ENCODE measurements at places on chromosomes 12 and 14.

DNA sequence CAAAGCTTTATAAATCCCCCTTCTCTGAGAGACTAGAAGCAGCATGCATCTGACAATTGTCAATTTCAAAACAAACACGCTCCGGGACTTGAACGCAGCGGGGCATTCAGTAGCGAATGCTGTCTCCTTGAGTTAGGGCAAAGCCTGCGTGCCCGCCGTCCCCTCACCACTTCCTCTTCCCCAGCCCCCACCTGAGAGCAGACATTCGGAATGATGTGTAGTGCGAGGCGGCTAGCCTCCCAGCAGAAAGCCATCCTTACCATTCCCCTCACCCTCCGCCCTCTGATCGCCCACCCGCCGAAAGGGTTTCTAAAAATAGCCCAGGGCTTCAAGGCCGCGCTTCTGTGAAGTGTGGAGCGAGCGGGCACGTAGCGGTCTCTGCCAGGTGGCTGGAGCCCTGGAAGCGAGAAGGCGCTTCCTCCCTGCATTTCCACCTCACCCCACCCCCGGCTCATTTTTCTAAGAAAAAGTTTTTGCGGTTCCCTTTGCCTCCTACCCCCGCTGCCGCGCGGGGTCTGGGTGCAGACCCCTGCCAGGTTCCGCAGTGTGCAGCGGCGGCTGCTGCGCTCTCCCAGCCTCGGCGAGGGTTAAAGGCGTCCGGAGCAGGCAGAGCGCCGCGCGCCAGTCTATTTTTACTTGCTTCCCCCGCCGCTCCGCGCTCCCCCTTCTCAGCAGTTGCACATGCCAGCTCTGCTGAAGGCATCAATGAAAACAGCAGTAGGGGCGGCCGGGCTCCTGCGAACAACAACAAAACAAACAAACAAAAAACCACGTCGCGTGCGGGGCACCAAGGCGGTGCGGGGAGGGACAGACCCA is 2.2 kb downstream of the PRMT8 start:
- no peak for DNase-seq

DNA sequence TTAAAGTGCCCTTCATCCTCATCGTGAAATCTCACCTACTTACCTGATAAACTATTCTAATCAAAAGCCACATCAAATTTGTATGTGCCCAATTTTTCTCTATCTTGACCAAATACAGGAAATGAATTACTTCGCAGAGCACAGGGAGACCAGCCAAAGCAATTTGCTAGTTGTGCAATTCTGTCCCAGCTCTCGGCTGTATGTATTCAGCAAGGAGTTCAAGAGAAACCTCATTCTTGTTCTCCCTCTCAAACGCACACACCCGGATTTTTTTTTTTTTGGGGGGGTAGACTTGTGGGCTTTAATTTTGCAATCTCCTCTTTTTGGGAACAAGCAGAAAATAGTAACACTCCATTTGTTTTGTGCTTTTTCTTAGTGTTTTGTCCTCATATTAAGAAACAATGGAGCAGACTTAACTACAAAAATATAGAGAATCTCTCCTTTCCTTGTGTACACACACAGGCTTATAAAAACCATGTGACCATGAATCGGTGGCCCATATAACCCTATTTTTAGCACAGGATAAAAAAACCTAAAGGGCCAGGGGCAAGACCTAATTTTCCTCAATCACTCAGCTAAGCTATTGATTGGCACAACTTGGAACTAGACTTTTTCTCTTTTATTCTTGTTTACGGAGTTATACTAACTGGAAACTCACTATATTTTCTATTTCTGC is 64.2 kb downstream of the MBIP start:
- DNase-seq, result no peak

DNA sequence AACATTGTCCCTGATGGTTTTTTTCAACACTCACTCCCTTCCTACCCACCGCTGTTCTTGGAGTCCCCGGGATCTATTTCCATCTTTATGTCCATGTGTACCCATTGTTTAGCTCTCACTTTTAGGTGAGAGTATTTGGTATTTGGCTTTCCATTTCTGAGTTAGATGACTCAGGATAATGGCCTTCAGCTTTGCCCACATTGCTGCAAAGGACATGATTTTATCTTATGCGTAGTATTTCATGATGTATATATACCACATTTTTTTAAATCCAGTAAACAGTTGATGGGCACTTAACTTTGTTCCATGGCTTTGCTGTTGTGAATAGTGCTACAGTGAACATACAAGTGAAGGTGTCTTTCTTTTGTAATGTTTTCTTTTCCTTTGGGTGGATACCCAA is 123.5 kb upstream of the KITLG start:
- DNase-seq, result peak; percentile 10

- DNase-seq, result peak; percentile 94
These were observed 42.1 kb upstream of the LGR5 start for GRCh38 chr12:71397433-71397954.

DNA sequence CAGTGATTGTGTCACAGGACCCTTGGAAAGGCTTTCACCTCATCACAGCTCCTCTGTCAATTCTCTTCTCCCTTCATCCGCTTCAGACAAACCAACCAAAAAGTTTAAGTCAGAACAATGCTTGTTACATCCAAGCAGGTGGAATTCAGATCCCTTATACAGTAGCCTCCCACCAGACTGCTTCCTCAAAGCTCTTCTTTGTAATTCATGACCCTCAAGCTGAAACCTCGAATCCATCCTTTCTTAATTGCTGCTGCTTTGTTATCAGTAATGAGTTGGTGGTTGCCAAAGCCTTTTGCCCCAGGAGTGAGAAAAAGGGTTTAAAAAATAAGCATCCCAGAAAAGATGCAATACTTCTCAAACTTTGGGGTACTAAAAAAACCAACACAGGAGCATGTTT is 9.5 kb downstream of the BEST3 start:
- DNase-seq, result no peak

DNA sequence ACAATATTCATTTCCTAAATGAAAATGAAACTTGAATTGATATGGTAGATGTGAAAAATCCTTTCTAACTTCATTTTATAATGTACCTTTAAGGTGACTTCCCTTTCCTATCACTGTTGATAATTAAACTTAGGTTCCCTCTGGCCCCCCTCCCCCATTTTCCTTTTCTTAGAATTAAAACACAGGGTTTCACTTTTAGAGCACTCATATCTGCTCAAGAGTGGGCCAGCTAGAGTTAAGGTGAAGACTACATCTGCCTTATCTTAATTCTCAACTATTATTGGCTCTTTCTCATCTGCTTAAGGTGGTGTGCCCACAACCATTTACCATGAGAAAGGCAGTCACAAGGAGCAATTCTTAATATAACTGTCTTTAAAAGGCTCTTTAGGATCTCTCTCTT is 49.7 kb downstream of the LIN52 start:
- no peak for DNase-seq
